ENCODE measurements at places on chromosomes 3 and 15.

DNA sequence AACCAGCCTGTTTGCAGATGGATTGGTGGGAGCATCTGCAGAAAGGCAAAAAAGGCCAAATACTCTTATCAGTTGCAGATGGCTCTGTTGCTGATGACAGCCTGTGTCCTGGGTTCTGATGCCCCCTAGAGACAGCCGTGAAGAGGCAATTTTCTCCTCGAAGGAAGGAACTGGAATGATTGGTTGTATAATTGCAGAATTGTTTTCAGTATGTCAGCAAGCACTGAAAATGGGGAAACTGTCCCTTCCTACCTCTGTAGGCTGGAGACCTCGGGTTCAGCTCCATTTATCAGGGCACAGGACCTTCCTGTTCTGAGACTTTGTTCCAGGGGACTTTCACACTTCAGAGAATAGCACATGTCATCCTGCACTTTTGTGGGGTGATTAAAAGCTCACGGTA is 103.0 kb downstream of the PGPEP1L start:
- DNase-seq: peak; percentile 35

DNA sequence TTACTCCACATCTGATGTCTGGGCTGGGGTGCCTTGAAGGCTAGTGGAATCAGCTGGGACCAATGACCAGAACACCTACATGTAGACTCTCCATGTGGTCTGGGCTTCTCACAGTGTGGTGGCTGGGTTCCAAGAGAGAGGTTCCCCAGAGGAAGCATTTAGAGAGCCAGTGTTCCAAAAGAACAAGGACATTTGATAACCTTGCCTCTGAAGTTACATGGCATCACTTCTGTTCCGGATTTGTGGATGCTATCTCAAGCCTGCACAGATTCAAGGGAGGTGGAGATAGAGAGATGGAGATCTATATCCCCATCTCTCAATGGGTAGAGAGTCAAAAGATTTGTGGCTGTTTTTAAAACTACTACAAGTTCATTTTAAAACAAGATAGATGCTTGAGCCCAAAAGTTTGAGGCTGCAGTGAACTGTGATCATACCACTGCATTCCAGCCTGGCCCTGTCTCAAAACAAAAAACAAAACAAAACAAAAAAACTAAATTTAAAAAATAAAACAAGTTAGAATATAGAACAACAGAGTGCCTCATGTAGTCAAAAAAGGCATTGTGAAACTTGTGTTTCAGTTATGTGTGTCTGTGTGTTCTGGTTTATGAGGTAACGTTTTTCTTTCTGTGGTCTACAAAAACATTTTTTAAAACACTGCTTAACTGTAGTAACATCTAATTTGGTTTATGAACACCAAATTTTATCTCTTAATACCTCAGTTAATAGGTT is 44.8 kb downstream of the PDE8A start:
- peak; percentile 51 for DNase-seq

GRCh38 chr15:71136793-71137518 is 21.7 kb downstream of the THSD4 start:
- no peak for DNase-seq

DNA sequence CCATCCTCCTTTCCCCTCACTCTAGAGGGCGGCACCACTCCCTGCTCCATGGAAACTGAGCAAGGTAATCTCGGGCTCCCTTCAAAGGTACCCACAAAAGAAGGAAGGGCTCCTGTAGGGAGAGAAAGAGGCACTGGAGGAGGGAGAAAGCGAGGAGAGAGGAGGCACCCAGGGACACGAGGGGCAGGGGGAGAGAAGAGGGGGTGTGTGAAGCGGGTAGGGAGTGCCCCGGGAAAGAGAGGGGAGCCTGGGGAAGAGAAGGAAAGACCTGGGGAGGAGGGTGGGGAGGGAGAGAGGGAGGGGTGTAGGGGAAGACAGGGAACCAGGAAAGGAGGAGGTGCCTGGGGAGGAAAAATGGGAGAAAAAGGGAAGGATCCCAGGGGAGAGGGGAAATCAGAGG is 523 bp downstream of the VILL start:
- DNase-seq: no peak

DNA sequence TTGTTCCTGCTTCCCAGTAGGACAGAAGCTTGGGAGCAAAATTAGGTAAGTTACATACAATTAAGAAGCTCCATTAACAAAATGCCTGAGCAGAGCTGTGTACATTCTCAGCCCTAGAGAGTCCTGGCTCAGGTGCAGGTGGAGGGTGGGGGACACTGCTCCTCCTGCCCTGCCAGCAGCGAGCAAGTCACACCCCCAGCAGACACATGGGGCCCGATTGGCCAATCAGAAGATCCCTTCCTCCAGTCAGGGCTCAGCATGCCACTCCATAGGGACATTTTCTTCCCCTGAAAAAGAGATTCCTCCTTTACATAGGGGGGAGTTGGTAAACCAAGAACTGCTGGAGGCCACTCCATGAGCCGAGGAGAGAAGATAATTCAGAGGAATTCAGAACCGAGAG is 62.1 kb downstream of the PLXNA1 start:
- DNase-seq: peak; percentile 86

GRCh38 chr3:30764891-30765290 is 129.6 kb downstream of the GADL1 start:
- no peak for DNase-seq

- DNase-seq: no peak
These were observed 2.9 kb downstream of the ITPR1 start for GRCh38 chr3:4496087-4496452.

Data from NCI-H69 (cell line).